Activated CD4-positive, CD25-positive, alpha-beta regulatory T cell treated with anti-CD3 and anti-CD28 coated beads, Interleukin-2, amount 50 U/mL, for 72 hours (primary cell): ENCODE measurements at places on chromosomes 12 and 14.

DNA sequence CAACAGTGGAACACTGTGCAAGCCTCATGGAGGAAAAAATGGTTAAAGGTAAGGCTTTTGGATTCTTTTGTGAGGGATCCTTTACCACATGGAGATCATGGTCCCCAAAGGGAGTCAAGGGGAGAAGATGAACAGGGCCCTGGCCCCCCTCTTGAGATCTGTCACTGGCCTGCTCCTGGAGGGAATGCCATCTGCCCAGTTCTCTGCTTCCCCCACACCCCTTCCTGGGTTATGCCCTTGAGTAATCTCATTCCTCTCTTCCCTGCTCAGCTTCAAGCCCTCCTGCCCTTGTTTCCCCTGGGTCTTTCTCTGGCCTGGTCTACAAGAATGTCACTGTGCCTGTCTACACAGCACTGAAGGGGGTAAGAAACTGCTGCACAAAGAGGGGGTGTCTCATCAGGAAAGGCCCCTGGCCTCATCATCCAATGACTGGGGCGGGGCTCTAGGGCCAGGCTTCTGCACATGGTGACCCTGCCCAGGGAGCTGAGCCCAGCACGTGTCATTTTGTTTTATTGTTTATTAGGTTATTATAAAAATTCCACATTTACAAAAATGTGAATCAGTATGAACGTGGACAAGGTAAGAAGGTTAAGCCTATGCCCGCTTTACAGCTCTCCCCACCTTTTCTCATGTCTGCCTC is 30.3 kb downstream of the PIGH start:
- no peak for DNase-seq

DNA sequence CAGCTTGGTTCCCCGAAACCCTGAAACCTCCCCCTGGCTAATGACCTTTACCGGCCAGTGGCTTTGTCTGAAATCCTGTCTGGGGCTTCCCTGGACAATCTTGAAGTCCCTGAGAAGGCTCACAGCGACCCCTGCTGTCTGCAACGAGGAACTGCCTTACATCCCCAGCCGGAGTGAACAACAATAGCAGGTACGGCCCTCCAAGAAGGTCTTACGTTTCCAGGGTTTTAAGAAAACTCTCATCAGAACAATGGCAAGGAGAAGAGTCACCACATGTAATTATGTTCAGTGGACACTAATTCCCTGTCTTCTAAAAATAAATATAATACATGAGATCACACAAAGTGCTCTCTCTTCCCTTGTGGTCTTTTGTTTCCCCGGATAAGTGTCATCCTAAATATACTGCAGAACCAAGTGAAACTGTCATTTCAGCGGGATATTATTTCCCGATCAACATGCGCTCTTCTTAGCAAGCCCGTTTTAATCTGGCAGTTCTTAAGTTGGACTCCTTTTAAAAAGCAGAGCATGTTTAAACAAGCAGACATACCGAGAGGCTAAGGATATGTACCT is 53.3 kb downstream of the RBM19 start:
- peak; percentile 50 for DNase-seq

DNA sequence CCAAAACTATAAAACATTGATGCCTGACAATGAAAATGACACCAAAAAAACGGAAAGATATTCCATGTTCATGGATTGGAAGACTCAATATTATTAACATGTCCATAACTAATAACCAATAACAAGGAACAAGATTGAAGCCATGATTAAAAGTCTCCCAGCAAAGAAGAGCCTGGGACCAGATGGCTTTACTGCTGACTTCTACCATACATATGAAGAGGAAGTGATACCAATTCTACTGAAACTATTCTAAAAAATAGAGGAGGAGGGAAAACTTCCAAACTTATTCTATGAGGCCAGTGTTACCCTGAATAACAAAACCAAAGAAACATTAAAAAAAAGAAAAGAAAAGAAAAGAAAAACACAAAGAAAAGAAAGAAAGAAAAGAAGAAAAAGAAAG is 54.6 kb upstream of the ATF7IP start:
- no peak for DNase-seq

DNA sequence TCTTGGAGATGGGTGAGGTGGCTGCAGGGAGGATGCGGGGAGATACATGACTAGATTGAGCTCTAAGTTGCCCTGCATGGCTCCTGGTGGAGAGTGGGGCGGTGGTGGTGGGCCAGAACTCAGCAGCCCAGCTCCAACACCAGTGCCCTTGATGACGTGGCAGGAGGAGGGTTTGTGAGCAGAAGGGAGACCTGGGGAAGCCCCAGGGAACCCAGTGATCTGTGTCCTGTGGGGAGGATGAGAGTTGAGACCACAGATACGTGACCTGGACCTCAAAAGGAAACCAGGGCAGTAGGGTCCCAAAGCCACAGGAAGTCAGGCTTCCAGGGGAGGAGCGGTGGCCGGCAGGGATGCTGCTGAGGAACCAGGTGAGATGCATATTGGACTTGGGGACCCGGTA is 989.1 kb upstream of the TMEM132C start:
- DNase-seq, result no peak

DNA sequence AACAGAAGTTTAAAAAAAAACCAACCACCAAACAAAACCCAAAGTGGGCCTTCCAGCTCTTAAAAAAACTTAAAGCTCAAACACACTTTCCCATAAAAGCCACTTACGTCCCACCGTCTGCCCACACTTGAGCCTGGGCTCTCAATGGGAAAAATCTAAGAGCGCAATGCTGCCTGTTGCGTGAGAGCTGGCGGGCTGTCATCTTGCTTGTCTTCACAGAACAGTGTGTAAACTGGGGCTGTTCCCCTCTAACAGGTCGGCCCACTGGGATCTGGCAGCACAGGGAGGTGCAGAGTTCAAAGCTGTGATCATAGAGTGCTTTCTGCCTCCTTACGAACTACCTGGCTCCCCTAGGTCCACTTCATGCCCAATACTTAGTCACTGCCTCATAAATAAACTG is 80.0 kb downstream of the DICER1 start:
- no peak for DNase-seq

- no peak for DNase-seq
These were observed 8.8 kb downstream of the AICDA start for GRCh38 chr12:8603856-8604255.

DNA sequence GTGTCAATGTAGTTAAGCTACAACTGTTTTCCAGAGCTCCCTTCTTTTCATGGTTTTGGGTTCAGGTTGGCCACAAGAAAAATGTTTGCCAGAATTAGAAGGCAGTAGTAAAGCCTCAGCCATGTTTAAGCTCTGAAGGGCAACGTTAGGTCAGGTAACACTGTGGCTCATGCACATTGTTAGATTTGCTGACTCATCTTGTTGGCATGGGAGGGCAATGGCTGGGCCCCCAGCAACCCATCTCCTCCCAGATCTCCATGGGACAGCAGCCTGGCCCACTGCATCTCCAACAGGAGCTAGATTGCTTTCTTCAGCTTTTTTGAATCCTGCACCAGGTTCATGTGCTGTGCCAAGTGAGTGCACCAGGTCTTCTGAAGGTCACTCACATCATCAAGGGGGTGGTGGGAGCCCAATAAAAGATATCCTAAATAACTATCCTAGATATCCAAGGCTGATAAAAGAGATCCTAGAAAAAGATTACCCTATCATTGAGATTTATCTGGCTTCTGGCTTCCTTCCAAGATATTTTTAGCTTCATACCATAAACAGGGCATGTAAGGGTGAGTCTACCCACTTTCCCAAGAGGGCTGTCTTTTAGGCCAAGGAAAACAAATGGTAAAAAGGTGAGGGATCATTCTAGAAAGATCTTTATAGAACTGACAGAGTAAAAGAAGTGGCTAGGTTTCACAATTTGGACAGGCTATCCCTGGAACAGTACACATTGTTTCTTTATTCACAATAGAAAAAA is 28.9 kb downstream of the PTGER2 start:
- DNase-seq, result no peak

DNA sequence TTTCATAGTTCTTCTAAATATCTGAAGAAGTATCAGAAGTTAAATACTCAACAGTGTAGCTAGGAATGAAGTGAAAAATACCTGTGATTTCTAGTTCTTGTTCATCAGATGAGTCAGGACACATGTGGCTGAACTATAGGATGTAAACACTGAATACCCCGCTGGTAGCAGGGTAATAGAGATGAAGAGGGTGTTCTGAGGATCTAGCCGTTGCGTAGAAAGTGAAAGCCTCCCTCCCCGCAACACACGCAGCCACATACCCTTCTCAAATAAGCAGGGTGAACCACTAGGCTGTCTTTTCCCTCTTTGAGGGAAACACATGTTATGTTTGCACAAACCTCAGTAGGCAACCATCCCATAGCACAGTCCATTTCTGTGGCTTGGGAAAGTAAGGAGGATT is 16.4 kb upstream of the RNASE12 start:
- no peak for DNase-seq

DNA sequence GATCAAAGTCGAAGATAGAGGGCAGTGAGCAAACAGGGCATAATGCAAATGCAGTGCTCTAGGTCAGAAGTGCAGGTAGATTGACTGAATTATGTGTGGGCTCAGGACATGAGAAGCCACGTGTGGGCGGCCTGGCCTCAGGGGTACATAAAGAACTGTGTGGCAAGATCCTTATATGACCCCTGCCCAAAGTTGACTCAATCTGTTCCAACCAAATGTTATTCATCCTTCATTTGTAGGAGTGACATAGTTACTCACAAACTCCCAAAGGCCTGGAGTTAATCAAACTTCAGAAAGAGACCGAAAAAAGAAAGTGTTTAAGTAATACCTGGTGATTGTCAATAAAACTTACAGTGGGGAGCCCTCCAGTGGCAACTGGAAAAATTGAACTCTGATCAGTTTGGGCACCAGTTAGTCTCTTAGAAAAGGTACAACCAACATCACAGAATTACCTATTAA is 150.4 kb upstream of the FAR2 start:
- DNase-seq, result no peak
